ENCODE measurements at places on chromosomes 16 and 17.

DNA sequence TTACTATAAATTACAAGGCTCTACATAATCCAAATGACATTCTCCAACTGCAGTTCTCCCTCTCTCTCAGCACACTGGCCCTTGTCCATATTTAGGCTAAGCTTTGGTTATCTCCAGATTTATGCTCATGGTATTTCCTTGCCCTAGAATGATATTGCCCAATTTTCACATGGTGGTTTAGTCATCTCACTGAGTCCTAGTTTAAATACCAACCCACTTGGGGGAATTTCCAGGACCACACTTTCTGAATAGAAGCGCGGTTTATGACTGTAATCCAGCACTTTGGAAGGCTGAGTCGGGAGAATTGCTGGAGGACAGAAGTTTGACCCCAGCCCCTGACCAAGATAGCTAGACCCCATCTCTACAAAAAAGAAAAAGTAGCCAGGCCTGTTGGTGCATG is 280.1 kb upstream of the MON1B start:
- H3K27ac ChIP-seq, result no peak overlapping the region
- no peak overlapping the region for H3K4me3 ChIP-seq
- H3K27me3 ChIP-seq, result no peaks in the 10 kb centered on the region
- no peak for DNase-seq
- no peaks in the 10 kb centered on the region for H3K36me3 ChIP-seq

DNA sequence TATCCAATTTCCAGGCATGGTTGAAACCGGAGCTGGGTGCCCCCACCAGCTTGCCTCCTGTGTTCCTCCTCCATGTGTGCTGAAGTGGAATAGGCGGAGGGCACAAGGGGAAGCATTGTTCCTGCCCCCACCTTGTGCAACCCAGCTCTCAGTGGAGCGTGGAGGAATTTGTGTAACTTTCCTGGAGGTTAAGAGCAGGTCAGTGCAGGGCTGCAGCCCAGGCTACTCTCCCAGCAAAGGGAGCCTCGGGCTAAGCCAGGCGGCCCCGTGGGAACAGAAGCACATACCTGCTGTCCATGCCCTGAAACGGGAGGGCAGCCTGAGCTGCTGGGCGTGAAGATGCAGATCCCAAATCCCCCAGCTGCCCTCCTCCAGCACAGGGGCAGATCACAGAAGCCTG is 158.8 kb upstream of the LHX1 start:
- H3K27ac ChIP-seq, result no peak overlapping the region
- no peaks in the 10 kb centered on the region for H3K4me1 ChIP-seq
- no peaks in the 10 kb centered on the region for H3K27me3 ChIP-seq
- H3K4me3 ChIP-seq, result no peak overlapping the region
- no peaks in the 10 kb centered on the region for H3K36me3 ChIP-seq

DNA sequence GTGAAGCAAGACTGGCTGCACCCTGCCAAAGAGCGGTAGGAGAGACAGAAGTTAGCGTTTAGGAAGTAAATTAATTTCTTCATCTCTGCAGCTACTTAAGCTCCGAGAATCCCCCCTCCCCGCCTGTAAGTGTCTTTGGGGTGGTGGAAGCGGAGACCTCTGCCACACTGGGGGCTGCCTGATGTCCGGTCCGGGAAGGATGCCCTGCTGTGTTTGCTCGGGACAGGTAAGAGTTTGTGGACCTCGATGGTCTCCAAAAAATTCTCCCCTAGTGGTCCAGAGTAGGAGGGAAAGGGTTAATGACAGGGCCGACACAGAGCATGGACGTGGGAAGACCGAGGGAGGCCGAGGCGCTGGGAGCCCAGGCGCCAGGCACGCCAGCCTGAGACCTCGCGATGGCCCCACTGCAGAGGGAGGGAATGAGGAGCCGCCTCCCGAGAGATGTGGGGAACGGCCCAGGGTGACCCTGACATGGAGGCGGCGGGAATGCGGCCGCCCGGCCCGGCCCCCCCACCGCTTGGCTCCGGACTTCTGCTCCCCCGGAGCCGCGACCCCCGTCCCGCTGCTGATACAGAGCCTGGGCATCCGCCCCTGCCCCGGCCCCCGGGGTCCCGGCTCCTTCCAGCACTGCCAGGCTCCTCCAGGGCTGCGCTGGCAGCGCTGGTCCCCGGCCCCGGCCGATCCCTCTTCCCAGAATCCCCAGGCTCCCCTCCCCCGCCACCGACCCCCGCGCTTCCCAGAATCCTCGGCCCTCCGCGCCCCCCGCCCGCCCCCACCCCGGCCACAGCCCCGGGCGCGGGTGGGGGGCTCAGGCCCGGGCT is 680 bp downstream of the ZNF629 start:
- no peak for DNase-seq
- H3K27me3 ChIP-seq, result no peaks in the 10 kb centered on the region
- H3K4me1 ChIP-seq, result peaks cover 10% of the 10 kb centered on the region
- peak overlapping the region; percentile 77 for H3K27ac ChIP-seq

DNA sequence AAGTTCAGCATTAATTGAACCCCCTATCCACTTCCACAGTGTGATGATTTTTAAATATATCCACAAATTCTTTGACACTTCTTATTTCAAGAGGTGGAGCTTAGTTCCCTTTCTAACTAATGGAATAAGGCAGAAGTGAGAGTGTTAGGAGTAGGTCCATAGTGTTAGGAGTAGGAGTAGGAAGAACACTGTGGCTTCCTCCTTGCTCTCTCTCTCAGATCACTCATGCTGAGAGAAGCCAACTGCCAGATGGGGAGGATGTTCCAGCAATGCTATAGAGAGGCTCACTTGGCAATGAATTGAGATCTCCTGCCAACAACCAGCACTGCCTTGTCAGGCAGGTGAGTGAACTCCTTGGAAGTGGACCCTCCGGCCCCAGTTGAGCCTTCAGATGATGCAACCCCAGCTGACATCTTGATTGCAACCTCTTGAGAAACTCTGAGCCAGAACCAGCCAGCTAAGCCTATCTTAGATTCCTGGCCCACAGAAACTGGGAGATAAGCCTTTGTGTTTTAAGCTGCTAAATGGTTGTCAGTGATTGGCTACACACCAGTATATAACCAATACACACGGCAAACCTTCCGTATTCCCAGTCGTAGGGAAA is 44.3 kb downstream of the SPECC1 start:
- H3K4me3 ChIP-seq, result no peak overlapping the region
- no peaks in the 10 kb centered on the region for H3K27me3 ChIP-seq
- no peaks in the 10 kb centered on the region for H3K36me3 ChIP-seq
- H3K27ac ChIP-seq, result no peak overlapping the region

DNA sequence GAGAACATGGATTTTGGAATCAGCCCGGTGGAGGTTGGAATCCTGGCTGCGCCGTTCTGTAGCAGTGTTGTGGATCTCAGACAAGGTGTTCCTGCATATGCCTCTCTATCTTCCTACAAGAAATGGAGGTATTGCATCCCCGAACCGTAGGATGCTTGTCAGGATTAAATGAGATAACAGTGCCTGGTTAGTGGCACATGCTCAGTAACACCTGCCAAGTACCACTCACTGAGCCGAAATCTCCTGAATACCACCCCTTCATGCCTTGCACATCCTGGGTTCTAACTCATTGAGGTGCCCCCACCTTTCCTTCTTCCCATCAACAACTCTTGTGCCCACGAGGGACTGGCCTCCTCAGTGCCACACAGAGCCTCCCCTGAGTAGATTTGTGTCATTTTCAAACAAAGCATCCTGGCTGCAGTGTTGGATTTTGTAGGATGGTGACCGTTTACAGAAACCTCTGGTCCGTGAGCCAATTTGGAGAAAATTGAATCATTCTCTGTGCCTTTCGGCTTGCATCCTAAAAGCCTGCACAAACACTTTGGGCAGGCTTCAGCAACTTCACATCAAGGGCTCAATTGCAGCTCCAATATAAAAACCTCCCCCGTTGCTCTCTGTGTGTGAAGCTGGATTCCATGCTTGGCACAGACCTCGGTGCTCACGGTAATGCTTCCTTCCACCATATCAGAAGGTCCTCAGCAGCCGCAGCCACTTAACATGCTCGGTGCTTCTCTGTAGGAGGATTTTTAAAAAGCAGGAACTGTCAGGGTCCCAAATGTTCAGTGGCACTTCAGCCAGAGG is 84.2 kb downstream of the WWOX start:
- H3K27me3 ChIP-seq, result no peaks in the 10 kb centered on the region
- H3K27ac ChIP-seq, result no peak overlapping the region
- H3K4me3 ChIP-seq, result peak overlapping the region; percentile 41
- no peaks in the 10 kb centered on the region for H3K4me1 ChIP-seq

DNA sequence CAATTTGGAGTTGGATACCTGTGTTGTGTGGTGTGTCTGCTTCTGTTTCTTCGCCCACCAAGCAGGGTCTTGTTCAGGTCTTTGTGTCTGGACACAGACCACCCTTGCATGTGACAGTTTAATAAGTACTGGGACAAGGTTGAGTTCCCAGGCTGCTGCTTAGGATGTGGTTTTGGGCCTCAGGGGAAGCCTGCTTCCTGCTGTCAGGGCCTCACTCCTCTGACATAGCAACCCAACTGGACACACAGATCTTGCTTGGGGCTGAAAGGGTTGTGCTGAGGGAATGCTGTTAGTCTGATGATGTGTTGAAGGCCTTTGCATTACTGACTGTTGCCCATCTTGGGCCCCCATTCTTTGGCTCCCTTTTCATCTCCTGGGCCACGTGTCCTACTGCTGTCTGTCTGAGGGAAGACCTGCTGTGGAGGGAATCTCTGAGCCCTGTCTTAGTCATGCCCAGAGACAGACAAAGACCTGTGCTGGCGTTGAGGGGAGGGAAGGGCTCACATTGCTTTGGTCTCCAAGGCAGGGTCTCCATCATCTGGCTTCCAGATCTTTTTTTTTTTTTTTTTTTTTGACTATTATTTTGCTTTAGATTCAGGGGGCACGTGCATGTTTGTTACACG is 4.7 kb upstream of the TGFB1I1 start:
- no peak overlapping the region for H3K27ac ChIP-seq
- H3K4me3 ChIP-seq, result no peak overlapping the region
- DNase-seq, result no peak
- peaks cover 53% of the 10 kb centered on the region for H3K36me3 ChIP-seq
- no peaks in the 10 kb centered on the region for H3K27me3 ChIP-seq
- H3K4me1 ChIP-seq, result peaks cover 9% of the 10 kb centered on the region

GRCh38 chr16:4058386-4058785 is 57.9 kb downstream of the ADCY9 start:
- H3K27me3 ChIP-seq, result no peaks in the 10 kb centered on the region
- no peak overlapping the region for H3K4me3 ChIP-seq
- peaks cover 17% of the 10 kb centered on the region for H3K4me1 ChIP-seq
- DNase-seq, result no peak
- no peak overlapping the region for H3K27ac ChIP-seq

DNA sequence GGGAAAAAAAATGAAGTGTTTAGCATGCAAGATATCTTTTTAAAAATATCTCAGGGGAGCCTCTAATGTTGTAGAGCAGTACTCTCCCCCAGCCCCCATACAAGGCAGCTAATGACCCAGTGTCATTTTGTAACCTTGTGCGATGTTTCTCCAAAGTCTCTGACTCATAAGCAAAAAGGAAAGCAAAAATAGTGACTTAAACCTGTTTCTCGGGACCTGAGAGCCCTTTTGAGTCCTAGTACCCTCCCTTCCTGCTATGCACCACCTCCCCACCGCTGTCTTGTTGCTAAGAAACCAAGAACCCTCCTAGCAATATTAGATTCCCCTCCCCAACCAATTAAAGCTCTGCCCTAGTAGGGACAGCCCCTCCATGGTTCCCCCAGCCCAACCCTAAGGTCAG is 2.8 kb downstream of the MYCBPAP start:
- H3K27me3 ChIP-seq, result no peaks in the 10 kb centered on the region
- H3K36me3 ChIP-seq, result no peaks in the 10 kb centered on the region
- H3K4me1 ChIP-seq, result peaks cover 15% of the 10 kb centered on the region
- H3K4me3 ChIP-seq, result no peak overlapping the region

All from esophagus squamous epithelium (tissue), 5 donors.